Epithelial cell of proximal tubule (primary cell): ENCODE measurements at places on chromosomes 6 and 20. TPM values are rescaled to one million over a fixed set of nuclear protein-coding genes. Genes with fewer than 3 reads are reported as not detected.

GRCh38 chr6:53461041-53461656 lies 83.8 kb downstream of the GCLC start:
- no peak for DNase-seq

DNA sequence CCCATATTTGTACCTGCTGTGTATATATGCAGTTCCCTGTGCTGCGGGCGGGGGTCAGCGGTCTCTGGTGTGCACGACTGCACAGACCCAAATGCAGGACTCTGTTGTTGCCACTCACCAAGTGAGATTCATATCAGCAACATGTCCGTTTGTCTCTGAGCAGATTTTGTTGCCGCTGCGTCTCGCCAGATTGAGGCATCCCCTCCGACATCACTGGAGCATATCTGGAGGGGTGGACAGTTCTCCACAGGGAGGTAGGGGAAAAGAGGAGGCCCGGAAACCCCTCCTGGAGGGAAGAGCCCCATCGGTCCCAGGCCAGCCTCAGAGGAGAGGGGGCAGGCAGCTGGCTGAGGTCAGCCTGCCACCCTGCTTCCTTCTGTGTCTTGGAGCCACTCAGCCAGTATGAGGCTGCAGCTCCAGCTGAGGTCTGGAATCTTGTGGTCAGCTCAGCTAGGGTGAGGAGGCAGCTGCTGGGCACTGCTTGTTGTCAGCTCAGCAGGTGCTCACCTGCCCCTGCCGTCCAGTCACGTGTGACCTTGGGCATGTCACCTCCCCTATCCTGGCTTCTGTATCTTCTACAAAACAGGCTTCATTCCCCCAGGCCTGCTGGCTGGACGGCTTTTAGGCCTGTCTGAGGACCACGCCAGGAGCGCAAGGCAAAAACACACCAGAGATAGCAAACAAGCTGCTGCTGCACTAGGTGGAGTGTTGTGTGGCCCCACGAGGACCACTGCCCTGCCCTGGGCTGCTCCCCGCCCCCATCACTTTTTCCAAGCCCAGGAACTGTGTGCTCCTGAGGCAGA lies 47.1 kb downstream of the HNF4A start:
- DNase-seq: no peak

The ADIG gene
- not detected in 2 replicates for total RNA-seq

The LHFPL5 gene
- 0.12 TPM in 1 of 2 replicates, not detected in the other for total RNA-seq

DNA sequence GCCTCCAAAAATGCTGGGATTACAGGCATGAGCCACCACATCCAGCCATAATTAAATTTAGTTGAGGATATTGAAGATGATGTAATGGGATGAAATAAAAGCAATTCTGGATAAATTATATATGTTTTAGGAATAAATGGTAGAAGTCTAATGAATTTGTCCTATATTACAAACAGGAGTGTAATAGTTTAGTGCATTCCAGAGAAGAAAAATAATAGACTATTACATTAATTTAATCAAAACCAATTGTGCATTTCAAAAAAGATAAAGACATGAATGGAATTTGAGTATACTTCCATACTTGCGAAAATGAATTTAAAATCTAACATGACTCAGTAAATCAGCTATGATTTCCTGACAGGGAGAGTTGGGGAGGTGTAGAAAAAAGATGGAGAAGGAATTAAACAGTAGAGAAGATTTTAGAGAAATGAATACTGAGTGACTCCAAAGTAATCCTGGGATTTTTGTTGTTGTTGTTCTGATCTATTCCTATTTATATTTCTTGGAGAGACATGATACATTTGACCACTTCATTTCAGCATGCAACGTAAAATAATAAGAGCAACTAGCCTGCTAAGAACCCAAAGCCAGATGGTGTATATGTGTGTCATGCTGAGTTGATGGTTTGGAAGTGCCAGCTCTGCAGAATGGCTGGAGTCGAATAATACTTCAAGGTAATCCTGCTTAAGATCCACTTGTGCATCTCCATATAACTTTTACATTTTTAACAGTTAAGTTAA lies 67.4 kb downstream of the AIG1 start:
- no peak for DNase-seq

GRCh38 chr6:39561536-39562266 lies 163.5 kb downstream of the KIF6 start:
- no peak for DNase-seq

DNA sequence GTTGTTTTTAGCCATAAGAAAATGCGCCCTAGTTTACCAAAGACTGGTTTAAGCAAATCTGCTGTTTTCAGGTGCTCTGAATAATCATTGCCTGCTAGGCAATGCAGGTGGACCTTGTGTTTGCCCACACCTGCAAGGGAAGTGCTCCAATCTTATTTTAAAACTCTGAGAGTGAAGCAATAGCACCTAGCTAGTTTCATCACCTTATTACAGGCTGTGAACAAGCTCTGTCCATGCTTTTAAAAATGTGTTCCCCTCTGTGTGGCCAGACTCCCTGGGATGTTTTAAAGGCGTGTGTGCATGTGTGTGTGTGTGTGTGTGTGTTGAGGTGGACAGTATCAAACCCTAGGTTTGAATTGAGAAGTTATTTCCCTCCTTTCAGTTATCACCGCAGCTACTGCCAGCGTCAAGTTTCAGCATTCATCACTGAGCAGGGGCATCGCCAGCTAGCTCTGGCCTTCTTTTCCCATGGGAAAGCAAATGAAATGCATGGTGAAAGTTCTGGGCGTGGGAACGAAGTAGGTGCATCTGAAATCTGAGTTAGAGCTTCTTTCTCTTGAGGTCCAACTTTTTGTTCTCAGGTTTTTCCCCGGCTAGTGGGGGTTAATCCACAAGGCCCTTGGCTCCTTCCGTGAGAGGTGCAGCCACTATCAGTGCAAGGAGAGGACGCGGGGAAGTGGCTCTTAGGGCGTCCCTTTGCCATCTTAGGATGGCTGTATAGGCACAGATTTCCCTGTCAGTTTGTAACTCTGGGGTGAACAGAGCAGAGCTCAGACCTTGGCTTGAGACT lies 30.8 kb downstream of the DUSP22 start:
- no peak for DNase-seq

The PNPLA1 gene
- total RNA-seq: not detected in 2 replicates

DNA sequence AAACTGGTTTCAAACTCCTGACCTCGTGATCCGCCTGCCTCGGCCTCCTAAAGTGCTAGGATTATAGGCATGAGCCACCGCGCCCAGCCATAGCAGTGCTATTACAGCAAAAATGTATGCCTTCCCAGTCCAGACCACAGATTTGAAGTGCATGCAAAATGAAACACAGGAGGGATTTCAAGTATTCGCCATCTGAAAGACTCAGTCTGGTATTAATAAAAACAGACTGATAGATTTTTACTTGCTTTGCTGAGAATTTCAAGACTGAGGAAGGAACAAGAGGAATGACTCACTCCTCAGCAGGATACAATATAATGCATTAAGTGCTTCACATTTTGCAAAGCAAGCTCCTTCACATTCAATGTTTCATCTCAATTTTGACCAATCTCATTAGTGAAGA lies 134.9 kb downstream of the TMEM200A start:
- DNase-seq: no peak

DNA sequence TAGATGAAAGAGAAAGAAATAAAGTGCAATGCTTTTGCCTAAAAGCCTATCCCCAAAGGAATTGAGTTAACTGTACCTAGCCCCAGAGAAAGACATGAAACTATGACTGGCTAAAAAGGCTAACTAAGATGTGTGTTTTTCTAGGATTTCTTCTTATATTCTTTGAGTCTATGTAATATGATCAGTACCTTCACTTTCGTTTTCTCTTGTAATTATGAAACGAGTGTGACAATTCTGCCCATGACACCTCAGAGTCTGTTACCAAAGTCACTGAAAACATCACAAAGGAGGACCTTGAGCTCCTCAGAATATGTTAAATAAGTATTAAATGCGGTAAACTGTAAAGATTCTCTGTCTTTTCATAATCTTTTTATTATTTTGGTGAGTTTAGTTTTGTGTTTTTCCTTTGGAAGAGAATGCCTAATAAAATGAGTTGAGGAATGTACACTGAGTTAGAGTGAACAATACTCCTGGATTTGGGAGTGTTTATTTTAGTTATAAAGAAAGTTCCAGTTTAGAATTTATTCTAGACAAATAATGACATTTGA lies 141.3 kb downstream of the FUT9 start:
- no peak for DNase-seq

DNA sequence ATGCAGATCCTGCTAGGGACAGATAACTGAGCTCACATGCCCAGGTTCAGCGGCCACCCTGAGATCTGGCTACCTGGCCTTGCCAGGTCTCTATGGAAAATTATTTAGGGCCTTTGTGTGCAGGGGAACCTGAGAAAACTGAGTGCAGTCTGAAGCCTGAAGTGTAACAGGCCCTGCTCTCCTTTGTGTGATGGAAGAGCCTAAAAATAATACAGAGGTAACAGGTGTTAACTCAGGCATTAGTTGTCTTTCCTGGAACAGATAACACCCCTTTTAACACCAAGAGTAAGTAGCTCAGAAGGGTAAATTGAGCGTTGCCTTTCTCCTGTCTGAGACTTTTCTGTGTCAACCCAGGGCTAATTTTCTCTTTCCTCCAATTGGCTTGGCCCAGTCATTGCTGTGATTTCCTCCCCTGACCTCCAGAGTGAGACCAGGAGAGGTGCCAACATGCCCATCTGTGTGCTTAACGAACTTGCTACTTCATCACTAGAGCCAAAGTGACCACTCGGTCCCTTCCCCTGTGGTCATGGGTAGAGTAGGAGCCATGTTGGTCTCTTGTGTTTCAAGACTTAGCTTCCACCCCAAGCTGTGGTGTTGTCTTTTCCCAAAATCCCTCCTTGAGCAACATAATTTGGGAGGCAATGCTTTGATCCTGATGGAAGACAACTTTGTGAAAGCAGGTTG lies 304.4 kb upstream of the JAG1 start:
- no peak for DNase-seq

GRCh38 chr6:17225767-17226630 lies 55.2 kb upstream of the RBM24 start:
- DNase-seq: no peak

The DPPA5 gene
- total RNA-seq: not detected in 2 replicates

- DNase-seq: peak; percentile 46
Measured at GRCh38 chr20:24837781-24838450, 111.2 kb upstream of the CST7 start.

GRCh38 chr6:44110005-44110676 lies 17.1 kb downstream of the MRPL14 start:
- no peak for DNase-seq

- no peak for DNase-seq
Measured at GRCh38 chr20:8530022-8530421, 398.0 kb downstream of the PLCB1 start.

- DNase-seq: no peak
Measured at GRCh38 chr20:20214757-20215275, 153.1 kb upstream of the INSM1 start.

The VSTM2L gene
- total RNA-seq: 2.8 and 4.5 TPM in 2 replicates

DNA sequence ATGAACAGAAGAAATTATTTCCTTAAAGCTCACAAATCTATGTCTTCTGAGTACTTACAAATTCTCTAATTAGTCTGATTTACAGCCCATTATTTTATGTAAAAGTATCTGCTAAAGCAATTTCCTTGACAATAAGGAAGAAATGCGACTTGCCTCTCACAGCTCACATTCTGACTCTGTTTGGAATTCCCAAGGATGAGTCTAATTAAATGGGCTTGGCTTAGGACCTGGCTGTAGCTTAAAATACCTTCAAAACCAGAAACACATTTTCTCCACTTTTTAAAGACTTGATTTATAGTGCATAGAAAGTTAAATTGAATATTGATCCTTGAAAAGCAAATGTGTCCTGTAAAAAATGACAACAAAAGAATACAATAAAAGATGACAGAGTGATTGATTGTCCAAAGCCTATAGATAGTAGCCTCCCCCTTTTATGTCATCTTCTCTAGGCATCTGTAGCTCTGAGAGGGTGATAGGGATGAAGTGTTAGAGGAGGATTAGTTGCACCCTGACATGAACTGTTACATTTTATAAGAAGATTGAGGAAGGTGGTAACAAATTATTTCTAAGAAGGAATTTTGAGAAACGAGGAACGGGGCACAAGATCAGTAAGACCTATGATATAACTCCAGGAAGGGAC lies 118.9 kb downstream of the MACROD2 start:
- no peak for DNase-seq

DNA sequence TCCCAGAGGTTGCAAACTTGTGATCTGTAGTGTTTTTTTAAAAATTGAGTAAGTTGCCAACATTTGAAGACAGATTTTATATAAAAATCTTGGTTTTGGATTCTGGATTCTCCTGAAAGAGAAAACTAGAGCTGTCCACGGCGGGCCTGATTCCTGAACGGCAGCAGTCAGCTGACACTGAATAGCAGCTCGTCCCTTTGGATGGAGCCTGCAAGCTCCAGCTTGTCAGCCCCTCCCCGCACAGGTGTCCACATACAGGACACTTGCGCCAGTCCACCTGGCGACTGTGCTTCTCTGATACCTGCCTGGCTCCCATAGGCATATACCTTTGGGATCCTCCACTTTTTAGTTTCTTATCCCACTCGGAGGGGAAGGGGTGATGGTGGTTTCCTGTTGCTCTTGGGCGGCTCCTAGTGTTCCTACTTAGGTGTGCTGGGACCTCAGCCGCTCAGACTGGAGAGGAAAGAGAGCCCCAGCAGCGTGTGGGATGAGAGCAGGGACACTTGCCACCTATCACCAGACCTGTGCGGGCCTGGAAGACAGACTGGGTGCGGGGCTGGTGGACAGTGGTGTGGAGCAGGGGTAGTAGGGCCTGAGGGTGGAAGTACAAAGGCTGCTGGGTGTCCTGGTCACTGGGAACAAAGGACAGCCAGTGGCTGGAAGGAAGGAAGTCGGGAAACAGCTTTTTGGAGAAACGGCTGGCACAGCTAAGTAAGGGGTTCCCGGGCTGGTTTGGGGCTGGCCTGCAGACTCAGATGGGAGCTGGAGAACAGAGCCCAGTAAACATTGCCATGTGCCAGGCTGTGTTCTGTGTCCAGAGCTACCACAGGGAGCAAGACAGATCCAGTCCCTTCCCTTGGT lies 18.3 kb downstream of the GHRH start:
- DNase-seq: no peak

The IRAK1BP1 gene
- 2.8 and 3.6 TPM in 2 replicates for total RNA-seq

DNA sequence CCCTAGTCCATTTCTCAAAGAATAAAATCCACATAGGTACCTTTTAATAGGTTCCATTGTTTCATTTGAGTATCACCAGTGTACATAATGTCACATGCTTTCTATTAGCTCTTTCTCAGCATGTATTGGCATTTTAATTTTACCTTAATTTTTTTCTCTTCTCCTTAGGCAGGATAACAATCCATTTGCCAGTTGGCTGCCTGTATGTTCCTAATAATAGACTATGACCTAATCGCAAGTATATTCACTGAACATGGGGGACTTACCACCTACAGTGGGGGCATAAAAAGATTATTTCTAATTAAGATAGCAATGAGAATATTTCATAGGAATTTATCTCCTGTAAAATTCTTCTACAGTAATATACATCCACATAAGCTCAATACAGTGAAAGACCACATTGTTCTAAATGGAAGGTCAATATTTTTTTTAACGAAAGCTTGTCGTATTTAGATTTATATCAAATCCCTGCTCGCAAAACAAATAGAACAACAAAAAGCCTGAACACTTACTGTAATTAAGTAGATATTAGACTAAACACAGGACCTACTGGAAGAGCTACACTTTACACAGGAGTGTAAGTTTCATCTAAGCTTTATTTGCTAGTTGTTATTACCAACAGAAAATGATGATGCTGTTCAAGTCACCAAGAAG lies 76.4 kb downstream of the OGFRL1 start:
- DNase-seq: no peak

The ACTL10 gene
- 2.2 TPM in 2 replicates for total RNA-seq

- no peak for DNase-seq
Measured at GRCh38 chr20:51532577-51533191, 9.8 kb downstream of the NFATC2 start.

- DNase-seq: no peak
Measured at GRCh38 chr6:55985309-55985708, 109.9 kb upstream of the BMP5 start.

The VWA7 gene
- 0.65 and 2.2 TPM in 2 replicates for total RNA-seq
